ENCODE measurements at places on chromosomes 16 and 17.

DNA sequence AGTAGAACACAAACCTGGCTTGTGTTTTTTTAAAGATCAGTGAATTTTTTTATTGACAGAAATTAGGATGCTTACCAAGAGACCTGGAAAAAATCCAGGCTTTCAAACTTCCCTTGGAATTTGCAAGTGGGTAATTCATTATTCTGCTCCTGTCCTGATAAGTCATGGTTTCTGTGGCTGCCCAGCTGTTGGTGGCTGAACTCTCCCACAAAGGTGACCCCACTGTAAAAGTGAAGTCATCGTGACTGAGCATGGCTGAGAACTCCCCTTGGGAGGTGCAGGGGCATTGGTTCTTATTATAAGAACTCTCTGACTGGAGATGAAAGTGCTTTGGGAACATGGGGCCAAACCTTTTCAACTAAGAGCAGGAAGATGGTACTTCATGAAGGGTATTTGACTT lies 46.6 kb upstream of the TANC2 start:
- no peak for DNase-seq

DNA sequence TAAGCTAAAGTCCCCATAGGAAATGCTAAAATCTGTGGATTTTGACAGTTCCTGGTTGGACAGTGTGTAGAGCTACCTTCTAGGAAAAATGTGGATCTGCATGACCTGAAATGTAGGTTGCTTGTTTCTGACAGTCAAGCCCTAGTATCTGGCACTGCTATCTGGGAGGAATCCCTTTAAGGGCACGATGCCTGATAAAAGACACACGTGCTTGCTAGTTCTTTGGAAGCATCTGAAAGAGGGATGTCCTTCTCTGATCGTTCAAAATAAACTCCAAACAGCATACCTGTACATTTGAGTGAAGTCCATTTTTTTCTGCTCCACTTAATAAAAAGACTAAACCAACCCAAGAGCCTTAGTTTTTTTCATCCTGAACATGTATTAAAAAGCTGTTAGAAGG lies 101.3 kb downstream of the CDK5R1 start:
- no peak for DNase-seq

DNA sequence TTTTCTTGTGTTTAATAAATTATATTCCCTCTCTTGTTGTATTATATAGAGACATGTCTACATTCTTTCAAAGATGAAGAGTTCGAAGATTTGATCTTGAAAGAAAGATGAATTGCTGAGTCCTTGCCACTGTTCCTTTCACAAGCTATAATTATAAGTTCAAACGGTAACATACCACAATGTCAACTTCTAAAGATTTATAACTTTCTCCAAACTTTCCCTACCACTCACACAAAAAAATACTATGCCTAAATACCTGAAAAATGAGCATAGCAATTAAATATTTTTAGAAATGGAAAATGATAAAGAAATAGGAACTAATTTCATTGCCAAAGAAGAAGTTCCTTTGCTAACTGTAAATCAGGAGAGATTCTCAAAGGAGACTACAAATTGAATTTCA lies 50.6 kb downstream of the BRIP1 start:
- no peak for DNase-seq

DNA sequence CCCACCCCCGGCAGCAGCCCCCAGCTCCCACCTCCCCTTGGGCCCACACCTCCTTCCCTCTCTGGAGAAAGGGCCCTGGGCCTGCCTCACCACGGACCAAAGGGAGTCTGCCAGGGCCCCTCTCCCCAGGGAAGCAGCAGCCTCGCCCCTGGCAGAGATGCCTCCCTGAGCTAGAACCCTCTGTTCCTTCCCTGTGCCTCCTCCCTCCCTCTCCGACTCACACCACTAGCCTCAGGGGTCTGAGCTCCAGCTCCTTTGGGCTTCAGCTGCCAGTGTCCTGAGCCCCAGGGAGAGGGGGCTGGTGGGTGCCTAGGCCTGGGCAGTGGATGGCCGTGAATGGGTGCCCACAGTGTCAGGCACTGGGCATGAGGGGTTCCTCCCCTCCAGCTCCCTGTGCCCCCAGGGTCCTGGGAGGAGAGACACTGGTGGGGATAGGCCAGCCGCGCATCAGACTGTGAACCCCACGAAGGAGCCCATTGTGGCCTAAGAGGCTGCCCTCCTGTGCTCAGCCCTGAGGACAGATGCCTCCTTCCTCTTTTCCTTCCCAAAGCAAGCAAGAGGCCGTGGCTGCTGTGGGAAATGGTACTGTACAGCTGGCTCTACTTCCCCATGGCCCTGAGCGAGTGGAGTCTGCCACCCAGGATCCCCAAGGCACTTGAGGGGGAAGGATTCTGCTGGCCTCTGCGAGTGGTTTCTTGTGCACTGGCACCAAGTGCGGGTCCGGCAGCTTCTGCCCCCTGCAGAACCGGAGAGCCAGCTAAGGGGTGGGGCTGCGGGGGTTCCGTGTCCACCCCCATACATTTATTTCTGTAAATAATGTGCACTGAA lies 20.7 kb downstream of the MMP15 start:
- no peak for DNase-seq

GRCh38 chr16:4984174-4984990 lies 26.3 kb downstream of the SEC14L5 start:
- DNase-seq, result no peak

GRCh38 chr17:82981141-82981730 lies 98.2 kb upstream of the METRNL start:
- DNase-seq, result no peak

- no peak for DNase-seq
Observed at GRCh38 chr17:39848600-39848999, 15.5 kb downstream of the IKZF3 start.

DNA sequence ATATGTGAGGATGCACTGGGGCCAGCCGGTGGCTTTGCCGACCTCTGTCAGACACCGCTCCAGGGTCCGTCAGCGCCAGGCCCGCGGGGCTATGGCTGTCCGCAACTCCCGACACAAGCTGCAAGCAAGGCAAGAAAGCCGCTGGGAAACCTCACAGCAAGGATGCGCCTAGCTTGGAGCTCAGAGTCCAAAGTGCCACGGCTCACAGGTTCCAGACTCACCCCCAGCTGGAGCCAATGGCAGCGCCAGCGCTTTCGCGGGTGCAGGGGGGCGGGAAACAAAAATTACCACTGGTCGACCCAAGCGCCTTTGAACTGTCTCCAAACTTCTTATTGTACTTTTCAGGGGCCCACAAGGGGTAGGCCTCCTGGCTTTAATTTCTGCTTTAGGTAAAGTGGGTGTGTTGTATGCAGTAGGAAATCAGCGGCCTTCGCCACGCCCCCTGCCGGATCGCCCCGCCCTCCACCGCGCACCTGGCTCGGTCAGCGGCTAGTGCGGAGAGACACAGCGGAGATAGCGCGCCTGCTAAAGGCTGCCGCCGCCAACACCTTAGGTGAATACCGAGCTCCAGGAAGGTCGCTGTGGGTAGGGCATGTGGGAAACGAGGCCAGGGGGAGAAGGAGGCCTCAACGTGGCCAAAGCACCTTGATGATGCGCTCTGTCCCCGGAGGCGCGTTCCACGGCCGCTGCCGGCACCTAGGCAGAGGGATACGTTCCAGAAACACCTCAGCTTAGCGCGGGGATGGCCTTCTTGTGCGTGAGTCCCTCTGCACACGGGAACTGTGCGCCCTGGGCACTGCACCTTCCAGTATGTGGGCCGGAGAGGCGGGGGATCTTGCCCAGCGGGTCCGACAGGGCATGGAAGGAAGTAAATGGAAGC lies 61.0 kb upstream of the RBL2 start:
- peak; percentile 65 for DNase-seq

- no peak for DNase-seq
Observed at GRCh38 chr17:61813211-61813610, 50.1 kb downstream of the BRIP1 start.

GRCh38 chr16:28873543-28874201 lies 4.6 kb upstream of the ATP2A1 start:
- DNase-seq, result peak; percentile 27

DNA sequence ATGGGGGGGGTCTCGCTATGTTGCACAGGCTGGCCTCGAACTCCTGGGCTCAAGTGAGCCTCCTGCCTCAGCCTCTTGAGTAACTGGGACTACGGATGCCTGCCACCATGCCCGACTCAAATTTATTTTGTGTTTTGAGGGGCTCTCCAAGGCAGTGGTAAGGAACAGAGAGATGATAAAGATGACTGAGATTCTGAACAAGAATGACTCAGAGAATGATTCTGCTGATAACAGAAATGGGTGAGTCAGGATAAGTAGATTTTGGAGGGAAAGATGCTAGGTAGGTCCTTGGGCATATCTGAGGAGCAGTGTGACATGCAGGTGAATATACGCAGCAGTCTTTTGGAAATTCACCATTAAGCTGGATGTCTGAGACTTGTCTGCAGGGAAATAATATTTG lies 2.6 kb downstream of the TMEM220 start:
- no peak for DNase-seq

GRCh38 chr17:35314415-35315216 lies 58.8 kb downstream of the SLFN11 start:
- DNase-seq, result no peak

GRCh38 chr16:56199164-56199563 lies 7.9 kb downstream of the GNAO1 start:
- no peak for DNase-seq

DNA sequence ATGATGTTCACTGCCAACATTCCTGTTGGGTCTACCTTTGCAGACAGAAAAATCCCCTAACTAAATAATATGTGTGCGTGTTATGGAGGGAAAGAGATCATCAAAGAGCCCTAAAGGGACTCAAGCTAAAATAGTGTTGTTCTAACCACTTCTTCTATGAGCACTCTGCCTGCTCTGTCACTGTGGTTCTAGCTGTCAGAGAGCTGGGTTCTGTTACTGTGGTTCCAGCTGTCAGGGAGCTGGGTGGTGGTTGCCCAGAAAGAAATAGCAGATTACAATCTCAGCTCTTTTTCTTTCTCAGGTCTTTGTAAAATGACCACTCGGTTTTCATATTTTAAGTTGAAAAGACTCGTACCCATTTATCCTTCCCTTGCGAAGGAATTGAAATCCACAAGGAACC lies 176.3 kb downstream of the HS3ST3A1 start:
- DNase-seq, result no peak

- DNase-seq, result no peak
Observed at GRCh38 chr16:13425836-13426235, 494.1 kb upstream of the ERCC4 start.

DNA sequence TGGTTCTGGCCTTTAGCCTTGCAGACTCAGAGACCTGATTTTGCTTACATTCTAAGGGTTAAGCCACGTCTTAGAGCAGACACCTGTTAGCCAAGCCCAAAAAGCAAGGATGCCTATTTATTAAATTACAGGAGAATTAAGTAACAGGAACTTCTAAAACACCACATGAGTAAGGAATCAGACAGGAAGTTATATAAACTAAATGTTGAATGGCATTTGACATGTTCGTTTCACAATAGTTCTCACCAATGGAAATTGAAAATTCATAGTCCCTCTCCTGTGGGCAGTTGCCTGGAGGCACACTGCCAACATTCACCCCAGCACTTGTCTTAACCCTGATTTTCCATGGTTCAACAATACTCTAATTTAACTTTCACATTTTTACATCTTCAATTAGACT lies 9.0 kb downstream of the KRTAP9-7 start:
- DNase-seq, result no peak

GRCh38 chr17:32931686-32932085 lies 3.7 kb downstream of the TMEM98 start:
- no peak for DNase-seq

DNA sequence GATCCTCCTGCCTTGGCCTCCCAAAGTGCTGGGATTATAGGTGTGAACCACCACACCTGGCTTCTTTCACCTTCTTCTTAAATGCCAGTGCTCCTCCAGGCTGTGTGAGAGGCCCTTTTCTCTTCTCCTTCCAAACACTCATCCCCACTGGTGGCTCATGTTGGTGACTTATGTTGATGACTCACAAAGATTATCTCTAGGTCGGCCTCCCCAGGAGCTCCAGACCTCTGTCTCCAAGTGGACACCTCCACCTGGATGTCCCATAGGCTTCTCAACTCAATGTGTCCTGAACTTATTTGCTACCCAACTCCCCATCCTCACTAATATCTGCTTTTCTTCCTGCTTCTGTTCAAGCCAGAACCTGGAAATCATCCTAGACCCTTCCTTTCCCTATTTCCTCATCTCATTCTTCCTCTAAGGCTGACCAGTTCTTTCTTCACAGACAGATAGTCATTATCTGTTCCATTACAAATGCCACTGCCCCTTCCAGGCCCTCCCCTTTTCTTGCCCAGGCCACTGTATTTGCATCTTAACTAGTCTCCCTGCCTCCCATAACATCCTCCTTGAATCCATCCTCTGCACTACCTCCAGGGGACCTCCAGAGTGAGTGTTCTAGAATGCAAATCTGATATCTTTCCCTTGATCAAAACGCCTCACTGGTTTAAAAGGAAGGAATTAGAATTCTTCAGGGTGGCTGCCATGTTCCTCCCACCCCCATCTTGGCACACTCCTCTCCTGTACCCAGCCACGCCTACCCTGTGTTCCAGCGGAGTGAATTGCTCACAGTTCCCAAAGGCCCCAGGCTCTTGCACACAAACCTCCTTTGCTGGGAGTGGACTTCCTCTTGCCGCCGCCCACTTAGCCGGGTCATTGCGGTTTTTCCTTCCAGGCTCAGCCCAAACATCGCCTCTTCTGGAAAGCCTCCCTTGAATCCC lies 34.8 kb upstream of the FBXO47 start:
- no peak for DNase-seq

GRCh38 chr16:85168732-85169256 lies 56.5 kb upstream of the CIBAR2 start:
- DNase-seq, result no peak

DNA sequence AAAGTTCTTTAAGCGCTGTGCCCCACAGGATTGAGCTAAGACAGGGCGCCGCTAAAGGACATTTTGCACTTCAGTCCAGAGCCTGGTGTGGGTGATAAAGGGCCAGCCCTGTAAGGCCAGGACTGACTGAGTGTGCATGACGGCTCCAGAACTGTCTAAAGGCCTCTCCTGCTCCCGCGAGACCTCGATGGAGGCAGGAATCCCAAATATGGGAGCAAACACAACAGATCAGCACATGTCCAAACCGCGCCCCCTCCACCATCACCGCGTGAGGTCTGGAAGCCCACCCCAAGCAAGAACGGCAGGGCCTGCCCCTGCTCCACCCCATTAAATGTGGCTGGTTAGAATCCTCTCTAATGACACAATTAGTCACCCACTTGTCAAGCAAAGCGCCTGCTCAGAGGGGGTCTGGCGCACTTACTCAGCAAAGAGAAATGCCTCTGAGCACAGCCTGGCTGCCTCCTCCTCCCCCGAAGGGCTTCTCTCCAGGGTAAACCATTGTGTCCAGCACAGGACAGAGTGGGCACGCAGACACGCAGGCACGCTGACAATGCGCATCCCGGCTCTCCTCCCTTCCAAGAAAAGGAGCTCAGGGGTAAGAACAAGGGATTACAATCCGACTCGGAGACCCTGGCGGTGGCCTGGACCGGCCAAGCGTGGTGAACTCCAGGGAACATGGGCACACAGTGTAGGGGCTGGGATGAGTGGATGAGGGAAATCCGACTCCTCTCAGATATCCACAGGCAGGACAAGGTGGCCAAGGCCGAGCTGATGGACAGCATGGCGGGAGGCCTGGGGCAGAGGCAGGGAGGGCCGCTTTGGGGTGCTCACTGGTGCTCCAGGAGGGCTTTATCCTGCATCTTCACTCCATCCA lies 1.5 kb downstream of the MXRA7 start:
- DNase-seq, result no peak
